CD4-positive, alpha-beta T cell (primary cell): ENCODE measurements at places on chromosomes 4 and X.

GRCh38 chr4:112910109-112910736 is 139.2 kb upstream of the ANK2 start:
- no peak for DNase-seq

- DNase-seq, result no peak
Measured at GRCh38 chr4:175540151-175540550, 271.9 kb downstream of the GPM6A start.

DNA sequence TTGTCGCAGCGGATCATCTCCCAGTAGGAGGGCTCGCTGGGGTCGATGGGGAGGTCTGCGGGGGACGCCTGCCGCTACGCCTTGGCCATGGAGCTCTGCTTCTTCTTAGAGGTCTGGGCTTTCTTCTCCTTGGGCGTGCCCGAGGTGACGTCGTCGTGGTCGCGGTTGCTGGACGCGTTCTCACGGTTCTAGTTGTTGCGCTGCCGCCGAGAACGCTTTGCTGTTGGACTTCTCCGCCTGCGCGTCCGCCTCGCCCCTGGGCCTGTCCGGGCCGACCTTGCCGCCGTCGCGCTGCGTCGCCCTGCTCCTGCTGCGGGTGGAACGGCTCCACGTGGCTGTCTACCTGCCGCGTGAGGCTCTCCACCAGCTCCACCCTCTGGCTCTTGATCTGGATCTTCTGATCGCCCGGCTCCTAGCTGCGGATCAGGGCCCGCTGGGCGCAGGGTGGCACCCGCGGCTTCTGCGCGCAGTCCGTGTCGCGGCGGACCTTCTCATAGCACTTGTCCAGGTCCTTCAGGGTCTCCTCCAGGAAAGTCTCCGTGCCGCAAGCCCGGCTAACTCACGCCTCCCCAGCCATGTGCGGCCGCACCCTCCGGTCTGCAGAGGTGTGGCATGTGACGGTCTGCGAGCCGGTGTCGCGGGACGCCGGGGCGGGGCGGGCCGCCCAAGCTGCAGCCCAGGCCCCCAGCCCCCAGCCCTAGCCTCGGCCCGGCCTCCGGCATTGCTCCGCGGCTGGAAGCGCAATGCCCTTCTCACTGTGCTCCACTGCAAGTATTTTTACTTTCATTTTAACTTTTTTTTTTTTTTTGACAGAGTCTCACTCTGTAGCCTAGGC is 40.5 kb upstream of the OGT start:
- DNase-seq, result peak; percentile 67

GRCh38 chr4:188551156-188551555 is 411.9 kb downstream of the TRIML1 start:
- DNase-seq, result no peak

DNA sequence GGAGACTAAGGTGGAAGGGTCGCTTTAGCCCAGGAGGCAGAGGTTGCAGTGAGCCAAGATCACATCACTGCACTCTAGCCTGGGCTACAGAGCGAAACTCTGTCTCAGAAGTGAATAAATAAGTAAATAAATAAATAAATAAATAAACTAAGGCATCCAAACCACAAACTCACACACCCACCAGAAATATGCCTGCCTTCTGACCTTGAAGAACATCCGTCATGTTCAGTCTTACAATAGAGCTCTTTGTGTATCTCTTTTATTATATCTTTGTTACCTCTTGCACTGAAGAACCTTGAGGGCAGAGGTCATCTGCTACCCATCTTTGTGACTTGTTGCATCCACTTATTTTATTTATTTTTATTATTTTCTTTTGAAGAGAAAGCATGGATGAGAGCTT is 71.6 kb downstream of the PRRG1 start:
- DNase-seq, result no peak

DNA sequence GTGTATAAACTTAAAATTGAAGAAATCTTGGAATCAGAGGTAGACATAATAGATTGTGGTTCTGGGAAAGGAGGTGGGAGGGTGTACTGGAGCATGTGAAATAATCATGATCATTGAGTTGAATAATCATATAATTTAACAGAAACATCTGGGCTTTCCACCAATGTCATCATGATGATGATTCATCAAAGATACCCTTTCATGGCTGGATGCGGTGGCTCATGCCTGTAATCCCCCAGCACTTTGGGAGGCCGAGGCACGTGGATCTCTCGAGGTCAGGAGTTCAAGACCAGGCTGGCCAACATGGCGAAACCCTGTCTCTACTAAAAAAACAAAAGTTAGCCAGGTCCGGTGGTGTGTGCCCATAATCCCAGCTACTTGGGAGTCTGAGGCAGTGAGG is 6.7 kb upstream of the RUFY3 start:
- no peak for DNase-seq

DNA sequence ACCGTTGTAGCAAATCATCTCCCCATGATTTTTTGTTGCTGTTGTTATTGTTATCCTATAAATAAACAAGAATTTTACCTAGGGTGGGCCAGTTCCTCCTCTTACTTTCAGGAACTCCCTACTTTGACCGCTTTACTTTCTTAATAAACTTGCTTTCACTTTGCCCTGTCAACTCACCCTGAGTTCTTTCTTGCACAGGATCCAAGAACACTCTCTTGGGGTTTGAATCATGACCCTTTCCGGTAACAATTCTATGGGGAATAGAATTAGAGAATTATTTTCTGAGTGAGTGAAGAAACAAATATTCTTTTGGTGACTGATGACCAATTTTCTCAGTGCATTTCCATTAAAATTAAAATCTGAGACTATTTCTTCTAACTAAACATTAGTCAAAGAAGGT is 584.0 kb upstream of the TENM3 start:
- DNase-seq, result no peak

GRCh38 chrX:8005678-8006347 is 78.6 kb upstream of the PNPLA4 start:
- DNase-seq, result no peak

GRCh38 chr4:142778900-142779299 is 67.2 kb downstream of the INPP4B start:
- no peak for DNase-seq

DNA sequence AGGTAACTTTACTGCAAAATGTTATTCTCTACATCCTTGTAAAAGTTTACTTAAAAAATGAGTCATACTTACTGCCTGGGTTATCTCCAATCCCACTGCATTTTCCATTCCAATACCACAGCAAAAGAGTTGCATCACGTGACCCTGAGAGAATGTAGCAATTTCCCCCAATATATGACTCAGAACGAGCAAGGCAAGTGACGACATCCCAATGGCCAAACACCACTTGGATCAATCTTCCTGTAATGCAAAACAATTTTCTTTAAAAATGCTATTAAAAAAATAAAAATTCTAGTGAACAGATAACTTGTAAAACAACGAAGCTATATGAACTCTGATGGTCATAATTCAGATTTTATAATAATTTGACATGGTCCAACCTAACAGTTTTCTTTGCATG is 224.3 kb downstream of the DCLK2 start:
- DNase-seq, result no peak

DNA sequence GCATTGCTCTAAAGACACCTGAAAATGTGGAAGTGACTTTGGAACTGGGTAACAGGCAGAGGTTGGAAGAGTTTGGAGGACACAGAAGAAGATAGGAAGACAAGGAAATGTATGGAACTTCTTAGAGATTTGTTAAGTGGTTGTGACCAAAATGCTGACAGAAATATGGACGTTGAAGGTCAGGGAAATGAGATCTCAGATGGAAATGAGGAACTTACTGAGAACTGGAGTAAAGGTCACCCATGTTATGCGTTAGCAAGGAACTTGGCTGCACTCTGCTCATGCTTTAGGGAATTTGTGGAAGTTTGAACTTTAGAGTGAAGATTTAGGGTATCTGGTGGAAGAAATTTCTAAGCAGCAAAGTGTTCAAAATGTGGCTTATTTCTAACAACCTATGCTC is 99.4 kb downstream of the FAM13A start:
- no peak for DNase-seq

GRCh38 chrX:110287605-110288004 is 30.3 kb downstream of the AMMECR1 start:
- DNase-seq, result no peak

- DNase-seq, result peak; percentile 32
Measured at GRCh38 chr4:25223802-25224375, 9.9 kb upstream of the PI4K2B start.

DNA sequence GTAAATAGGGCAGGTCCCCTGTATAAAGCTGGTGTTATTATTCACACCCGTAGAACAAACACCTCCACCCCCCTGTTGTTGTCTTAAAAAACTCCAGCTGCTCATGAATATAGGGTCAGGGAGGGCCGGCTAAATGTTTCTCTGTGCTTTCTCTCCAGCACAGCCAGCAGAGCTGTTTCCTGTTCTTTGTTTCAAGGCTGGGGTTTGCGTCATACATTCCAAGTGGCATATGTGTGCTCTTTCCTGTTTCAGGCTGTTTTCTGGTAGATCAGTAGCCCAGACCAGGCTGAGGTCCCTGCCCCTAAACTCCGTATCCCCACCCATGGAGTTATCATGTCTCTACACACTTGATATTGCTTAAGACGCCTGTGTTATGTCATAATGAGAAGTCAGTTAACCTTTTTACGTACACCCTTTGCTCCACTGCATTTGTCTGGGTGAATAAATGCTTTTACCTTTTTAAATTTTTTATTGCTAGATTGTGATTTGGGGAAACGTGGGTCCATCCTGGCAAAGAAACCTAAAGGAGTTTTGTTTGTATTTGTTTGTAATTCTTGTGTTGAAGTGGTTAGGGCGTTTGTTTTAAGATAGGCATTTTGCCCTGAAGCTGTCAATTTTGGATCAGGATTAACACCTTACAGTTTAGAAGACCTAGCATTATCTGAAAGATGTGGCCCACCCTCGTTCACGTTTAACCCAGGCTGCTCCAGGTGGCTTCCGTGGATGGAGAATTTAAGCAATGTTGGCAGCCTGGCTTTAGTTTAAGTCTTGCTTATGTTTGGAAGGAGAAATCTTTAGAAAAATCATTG is 3.3 kb downstream of the KLF3 start:
- peak; percentile 90 for DNase-seq

- no peak for DNase-seq
Measured at GRCh38 chrX:153766871-153767673, 3.0 kb downstream of the PLXNB3 start.

- DNase-seq, result no peak
Measured at GRCh38 chr4:101885574-101885973, 95.0 kb downstream of the BANK1 start.

DNA sequence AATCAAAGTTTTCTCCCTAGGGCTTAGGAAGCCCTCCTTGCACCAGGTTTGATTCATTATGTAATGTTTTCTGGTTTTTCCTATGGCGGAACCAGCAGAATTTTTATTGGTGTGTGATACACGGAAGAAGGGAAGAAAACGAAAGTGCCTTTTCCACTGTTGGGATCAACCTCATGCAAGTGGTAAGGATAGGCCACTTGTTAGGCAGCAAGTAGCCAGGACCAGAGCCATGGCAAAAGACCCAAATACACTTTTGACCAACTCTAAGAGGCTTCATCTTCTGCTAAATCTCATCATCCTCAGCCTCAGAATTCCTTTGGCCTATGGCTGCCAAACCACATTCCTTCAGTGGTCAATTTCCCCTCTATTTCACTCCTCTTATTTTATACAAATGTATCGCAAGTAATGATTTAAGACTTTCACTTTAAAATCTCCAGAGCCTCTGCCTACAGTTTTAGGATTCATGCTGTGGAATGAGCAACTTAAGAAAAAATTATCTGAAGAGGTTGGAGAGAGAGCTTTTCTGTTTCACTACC is 21.2 kb downstream of the PPAT start:
- no peak for DNase-seq

DNA sequence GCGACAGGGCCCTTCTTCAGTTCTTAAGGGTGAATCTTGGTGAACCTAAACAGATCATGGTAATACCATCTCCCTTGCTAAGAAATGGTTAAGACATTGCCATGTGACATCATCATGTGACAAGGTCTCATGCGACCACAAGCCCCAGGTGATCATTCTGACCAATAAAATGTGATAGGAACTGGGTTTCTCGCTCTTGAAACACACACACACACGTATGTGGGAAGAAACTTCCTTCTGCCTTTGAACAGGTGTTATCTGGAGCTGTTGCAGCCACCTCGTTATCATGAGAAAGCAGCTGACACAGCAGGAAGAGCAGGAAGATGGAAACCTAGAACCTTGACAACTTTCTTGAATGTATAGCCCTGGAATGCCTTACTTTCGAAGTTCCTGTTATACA is 10.2 kb downstream of the SOD3 start:
- no peak for DNase-seq

DNA sequence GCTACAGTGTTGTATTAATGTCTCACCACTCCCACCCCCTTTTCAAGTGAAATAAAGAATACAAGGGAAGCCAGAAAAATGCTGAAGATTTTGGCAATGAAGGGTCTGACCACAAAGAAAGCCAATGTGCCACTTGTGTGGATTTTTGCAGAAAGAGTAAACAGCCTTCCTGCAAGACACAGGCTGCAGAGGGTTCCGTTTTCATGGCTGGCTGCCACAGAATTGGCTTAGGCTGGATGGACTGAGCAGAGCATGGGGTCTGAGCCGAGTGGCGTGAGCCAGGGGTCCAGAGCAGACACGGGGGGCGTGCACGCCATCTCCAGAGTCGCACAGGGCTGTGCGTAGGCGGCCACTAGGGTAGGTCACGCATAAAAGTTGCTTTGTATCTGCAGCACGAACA is 69.2 kb downstream of the MTNR1A start:
- DNase-seq, result no peak

DNA sequence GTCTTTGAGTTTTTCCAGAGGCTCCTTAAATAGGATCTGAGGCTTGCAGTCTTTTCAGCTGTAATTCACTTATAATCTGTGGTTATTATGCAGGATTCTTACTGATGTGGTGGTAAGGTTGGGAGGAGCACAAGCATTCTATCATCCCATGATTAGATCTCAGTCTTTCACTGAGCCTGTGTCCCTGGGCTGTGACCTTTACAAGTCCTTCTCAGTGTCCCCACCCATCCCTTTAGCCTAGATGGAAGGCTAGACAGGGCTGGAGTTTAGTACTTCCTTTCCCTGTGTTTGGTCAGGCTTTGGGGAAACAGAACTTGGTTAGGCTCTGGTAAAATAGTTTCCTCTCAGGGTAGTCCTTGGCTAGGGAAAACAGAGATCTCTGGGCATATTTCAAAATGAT is 17.1 kb upstream of the NKAP start:
- no peak for DNase-seq

- DNase-seq, result no peak
Measured at GRCh38 chr4:5114950-5115349, 63.7 kb downstream of the STK32B start.

DNA sequence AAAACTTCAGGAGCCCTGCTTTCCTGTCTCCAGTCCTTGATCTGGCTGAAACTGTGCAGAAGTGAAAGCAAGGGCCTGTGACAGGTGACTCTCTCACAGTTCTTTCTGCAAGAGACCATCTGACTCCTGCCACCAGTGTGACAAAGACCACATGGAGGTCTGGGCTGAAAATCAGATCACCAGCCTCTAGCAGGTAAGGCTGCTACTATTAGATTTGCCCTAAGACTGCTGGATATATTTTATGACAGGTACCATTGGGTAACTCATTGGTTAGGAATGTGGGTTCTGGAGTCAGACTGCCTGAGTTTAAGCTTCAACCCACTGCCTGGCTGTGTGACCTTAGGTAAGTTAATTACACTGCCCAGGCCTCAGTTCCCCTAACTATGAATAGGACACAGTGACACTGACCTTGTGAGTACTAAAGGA is 163.3 kb upstream of the SLC7A11 start:
- no peak for DNase-seq

- DNase-seq, result no peak
Measured at GRCh38 chr4:186216465-186217024, 10.8 kb upstream of the KLKB1 start.
